ENCODE measurements at places on chromosomes 1 and 21.

GRCh38 chr1:235703506-235703905 is 53.9 kb upstream of the GNG4 start:
- DNase-seq: no peak

DNA sequence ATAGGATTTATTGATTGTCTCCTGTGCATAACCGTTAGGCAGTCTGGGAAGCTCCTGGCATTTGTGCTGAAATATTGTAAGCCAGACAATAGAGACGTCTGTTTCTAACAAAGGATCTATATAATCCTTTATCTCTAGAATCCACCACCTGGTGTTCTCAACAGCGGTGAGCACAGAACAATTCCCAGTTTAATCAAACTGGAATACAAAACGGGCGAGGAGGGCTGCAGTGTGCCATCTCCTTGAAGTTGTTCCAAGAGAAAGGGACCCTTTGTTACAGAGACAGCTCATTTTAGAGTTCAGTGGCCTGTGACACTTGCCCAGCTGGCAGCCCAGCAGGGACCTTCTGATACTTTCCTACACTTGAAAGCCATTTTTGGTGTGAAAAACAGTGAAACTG is 162.8 kb upstream of the IVNS1ABP start:
- no peak for DNase-seq

DNA sequence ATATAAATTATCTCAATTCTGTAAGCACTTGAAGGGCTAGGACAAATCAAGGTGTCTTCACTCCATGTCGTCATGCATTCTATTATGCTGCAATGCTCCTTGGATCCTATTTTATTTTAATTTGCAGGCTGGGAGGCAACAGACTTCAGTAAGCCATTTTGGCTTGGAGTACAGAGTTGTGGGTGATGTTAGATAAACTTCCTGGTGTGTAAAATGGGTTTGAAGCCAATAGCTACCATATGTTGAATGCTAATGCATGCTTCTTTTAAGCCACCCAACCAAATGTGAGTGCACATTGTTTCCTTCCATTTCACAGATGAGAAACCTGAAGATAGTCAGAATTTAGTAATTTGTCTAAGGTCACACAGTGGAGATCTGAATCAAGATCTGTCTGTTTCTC is 482.8 kb downstream of the DISC1 start:
- DNase-seq: no peak

GRCh38 chr1:58738876-58739275 is 39.0 kb upstream of the MYSM1 start:
- DNase-seq: no peak

GRCh38 chr21:46052703-46053651 is 44.9 kb upstream of the COL6A2 start:
- no peak for DNase-seq

- DNase-seq: no peak
Observed at GRCh38 chr1:6637770-6638169, 13.1 kb downstream of the THAP3 start.

Data from left lung (tissue), 14 donors.